Peyer's patch (tissue), 4 donors: ENCODE measurements at places on chromosomes 4 and X. TPM values are rescaled to one million over a fixed set of nuclear protein-coding genes. Genes with fewer than 3 reads are reported as not detected.

Gene FHIP1A
- total RNA-seq, result 11.6 TPM

DNA sequence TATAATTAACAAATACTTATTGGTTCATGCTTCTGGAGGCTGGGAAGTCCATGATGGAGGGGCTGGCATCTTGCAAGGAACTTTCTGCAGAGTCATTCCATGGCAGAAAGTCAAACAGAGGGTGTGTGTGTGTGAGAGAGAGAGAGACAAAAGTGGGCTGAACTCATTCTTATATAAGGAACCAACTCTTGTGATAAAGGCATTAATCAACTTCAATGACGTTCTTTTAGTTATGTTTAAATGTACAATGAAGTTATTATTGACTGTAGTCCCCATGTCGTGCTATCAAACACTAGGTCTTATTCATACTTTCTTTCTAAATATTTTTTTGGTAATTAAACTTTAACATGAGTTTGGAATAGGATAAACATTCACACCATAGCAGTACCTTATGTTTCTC, 1408.8 kb downstream of the STIM2 start:
- H3K27ac ChIP-seq, result no peak overlapping the region
- DNase-seq, result no peak
- H3K27me3 ChIP-seq, result no peaks in the 10 kb centered on the region
- H3K4me1 ChIP-seq, result no peaks in the 10 kb centered on the region
- H3K4me3 ChIP-seq, result no peak overlapping the region

Gene ZCCHC12
- total RNA-seq, result not detected

GRCh38 chrX:53126377-53126776, 32.4 kb downstream of the KANTR start:
- H3K4me3 ChIP-seq, result no peak overlapping the region
- no peaks in the 10 kb centered on the region for H3K4me1 ChIP-seq
- DNase-seq, result no peak
- H3K27ac ChIP-seq, result no peak overlapping the region
- H3K27me3 ChIP-seq, result no peaks in the 10 kb centered on the region

Gene CTAG1A
- total RNA-seq, result not detected

Gene SERPINA7
- not detected for total RNA-seq

Gene PPP2R3B
- total RNA-seq, result 16.4 TPM

- no peaks in the 10 kb centered on the region for H3K4me1 ChIP-seq
- no peaks in the 10 kb centered on the region for H3K27me3 ChIP-seq
- no peak for DNase-seq
- H3K36me3 ChIP-seq, result no peaks in the 10 kb centered on the region
- no peak overlapping the region for H3K4me3 ChIP-seq
These were observed 102.5 kb downstream of the GEMIN8 start for GRCh38 chrX:13927175-13927574.

GRCh38 chr4:186104890-186105646, 564 bp downstream of the FAM149A start:
- no peaks in the 10 kb centered on the region for H3K36me3 ChIP-seq
- H3K27ac ChIP-seq, result peak overlapping the region; percentile 66
- H3K27me3 ChIP-seq, result no peaks in the 10 kb centered on the region
- no peaks in the 10 kb centered on the region for H3K4me1 ChIP-seq
- peak; percentile 58 for DNase-seq

DNA sequence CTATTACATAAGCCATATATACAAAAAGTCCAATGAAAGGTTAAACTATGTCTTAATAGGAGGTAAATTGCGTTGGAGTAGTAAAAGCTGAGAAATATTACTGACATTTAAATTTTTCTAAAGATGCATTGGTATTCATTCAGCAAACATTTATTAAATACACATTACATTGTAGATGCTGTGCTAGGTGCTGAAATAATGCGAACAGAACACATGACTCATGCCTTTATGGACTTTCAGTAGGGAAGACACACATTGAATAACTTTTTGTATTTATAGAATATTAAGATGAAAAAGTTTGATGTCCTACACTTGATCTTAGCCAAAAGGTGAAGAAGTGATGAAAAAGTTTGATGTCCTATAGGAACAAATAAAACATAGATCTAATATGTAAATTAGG, 871.1 kb upstream of the SLIT2 start:
- no peaks in the 10 kb centered on the region for H3K4me1 ChIP-seq
- no peak overlapping the region for H3K4me3 ChIP-seq

GRCh38 chrX:136028383-136028984, 43.2 kb downstream of the SLC9A6 start:
- H3K27me3 ChIP-seq, result no peaks in the 10 kb centered on the region
- H3K4me3 ChIP-seq, result no peak overlapping the region
- no peaks in the 10 kb centered on the region for H3K4me1 ChIP-seq
- H3K36me3 ChIP-seq, result no peaks in the 10 kb centered on the region

DNA sequence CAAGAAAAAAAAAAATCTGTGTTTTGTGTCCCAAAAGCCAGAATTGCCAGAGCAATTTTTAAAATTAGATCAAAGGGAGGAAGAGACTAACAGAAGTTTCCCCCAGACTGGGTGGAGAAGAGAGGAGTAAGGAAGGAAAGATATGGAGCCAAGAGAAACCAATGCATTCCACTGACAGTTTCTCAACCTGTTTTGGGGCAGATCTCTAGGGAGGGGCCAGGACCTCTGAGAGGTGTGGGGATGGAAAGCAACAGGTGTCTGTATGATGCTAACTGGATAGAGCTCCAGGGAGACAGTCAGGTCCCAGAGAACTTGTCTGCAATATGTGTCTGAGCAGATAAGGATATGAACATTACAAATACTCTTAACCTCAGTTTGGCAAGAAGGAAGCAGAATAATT, 22.7 kb upstream of the GAB1 start:
- DNase-seq, result no peak
- H3K27ac ChIP-seq, result no peak overlapping the region
- H3K4me3 ChIP-seq, result no peak overlapping the region
- H3K36me3 ChIP-seq, result no peaks in the 10 kb centered on the region

Gene MID1
- 29.9 TPM for total RNA-seq

Gene GASK1B
- total RNA-seq, result 8.8 TPM

DNA sequence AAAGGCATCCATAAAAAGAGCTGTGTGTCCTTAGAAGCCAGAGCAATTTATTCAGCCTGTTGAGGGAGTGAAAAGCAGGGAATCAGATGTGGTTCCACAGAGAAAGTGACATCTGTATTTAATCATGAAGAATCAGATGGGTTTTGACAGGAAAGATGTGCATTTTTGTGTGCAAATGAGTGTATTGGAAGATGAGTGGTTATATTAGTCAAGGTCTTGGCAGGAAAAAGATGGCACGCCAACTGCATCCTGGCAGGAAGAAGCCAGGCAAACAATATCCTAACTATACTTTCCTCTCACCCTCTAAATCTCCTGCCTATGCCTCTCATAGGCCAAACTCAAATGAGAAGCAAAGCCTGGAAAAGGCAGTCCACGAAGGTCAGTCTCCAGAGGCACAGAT, 59.1 kb downstream of the SCFD2 start:
- H3K4me1 ChIP-seq, result no peaks in the 10 kb centered on the region
- DNase-seq, result no peak
- H3K27me3 ChIP-seq, result no peaks in the 10 kb centered on the region
- H3K27ac ChIP-seq, result no peak overlapping the region

- H3K27me3 ChIP-seq, result no peaks in the 10 kb centered on the region
- H3K27ac ChIP-seq, result no peak overlapping the region
- H3K36me3 ChIP-seq, result no peaks in the 10 kb centered on the region
- no peak for DNase-seq
- H3K4me1 ChIP-seq, result no peaks in the 10 kb centered on the region
- no peak overlapping the region for H3K4me3 ChIP-seq
These were observed 215.5 kb upstream of the CNKSR2 start for GRCh38 chrX:21158678-21159077.

GRCh38 chr4:141467225-141467624, 169.2 kb upstream of the IL15 start:
- no peak overlapping the region for H3K27ac ChIP-seq
- no peaks in the 10 kb centered on the region for H3K36me3 ChIP-seq
- H3K27me3 ChIP-seq, result no peaks in the 10 kb centered on the region
- H3K4me1 ChIP-seq, result no peaks in the 10 kb centered on the region
- no peak for DNase-seq

Gene XPNPEP2
- 5.8 TPM for total RNA-seq

DNA sequence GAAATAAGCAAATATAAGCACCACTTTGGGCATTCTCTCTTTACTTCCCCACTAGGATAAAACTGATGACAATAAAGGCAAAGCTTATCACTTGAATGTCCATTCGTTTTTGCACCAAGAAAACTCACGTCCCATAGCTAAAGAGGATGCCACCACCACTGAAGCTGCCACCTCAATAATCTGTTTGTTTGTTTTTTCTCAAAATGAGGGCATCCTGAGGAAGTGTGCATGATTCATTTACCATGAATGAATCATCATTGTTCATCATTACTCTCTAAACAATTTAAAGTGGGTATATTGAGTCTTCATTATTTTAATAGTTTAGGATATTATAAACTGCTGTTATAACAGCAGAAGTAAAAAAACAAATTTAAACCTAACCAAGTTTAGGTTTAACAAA, 168.2 kb downstream of the DCTD start:
- no peaks in the 10 kb centered on the region for H3K27me3 ChIP-seq
- H3K36me3 ChIP-seq, result no peaks in the 10 kb centered on the region
- no peak for DNase-seq
- H3K27ac ChIP-seq, result no peak overlapping the region

GRCh38 chrX:133586443-133586842, 171.2 kb upstream of the GPC4 start:
- DNase-seq, result no peak
- no peaks in the 10 kb centered on the region for H3K4me1 ChIP-seq
- H3K4me3 ChIP-seq, result no peak overlapping the region
- no peaks in the 10 kb centered on the region for H3K36me3 ChIP-seq

Gene TRPC3
- not detected for total RNA-seq

DNA sequence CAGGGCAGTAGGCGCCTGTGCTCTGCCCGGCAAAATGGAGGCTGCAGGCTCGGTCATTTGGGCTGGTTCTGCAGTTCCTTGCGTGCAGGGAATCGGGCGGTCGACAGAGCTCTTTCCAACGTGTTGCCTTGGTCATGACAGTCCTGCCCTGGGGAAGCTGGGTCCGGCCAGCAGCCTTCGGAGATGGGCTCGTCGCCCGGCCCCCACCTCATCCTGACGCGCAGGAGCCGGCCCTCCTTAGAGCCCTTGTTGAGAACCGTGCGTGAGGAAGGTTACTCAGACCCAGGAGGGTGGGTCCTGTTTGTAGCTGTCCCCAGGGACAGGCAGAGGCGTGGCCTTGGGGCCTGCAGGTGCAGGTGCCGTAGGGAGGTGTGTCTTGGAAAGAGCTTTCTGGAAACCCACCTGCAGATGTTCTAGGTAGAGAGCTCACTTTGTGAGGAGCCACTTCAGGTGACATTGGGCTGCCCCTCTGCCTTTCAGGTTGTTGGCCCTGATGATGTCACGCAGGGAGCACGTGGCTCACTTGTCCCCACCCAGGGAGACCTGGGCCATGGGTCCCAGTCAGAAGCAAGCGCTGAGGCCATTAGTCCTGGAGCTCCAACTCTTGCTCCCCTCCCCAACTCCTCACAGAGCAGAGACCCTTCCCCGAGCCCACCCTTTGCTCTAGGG, 15.2 kb upstream of the HGFAC start:
- no peaks in the 10 kb centered on the region for H3K27me3 ChIP-seq
- no peak overlapping the region for H3K4me3 ChIP-seq
- DNase-seq, result no peak
- no peaks in the 10 kb centered on the region for H3K36me3 ChIP-seq
- H3K27ac ChIP-seq, result no peak overlapping the region

- no peaks in the 10 kb centered on the region for H3K27me3 ChIP-seq
- H3K4me3 ChIP-seq, result no peak overlapping the region
- no peaks in the 10 kb centered on the region for H3K4me1 ChIP-seq
- DNase-seq, result no peak
- H3K27ac ChIP-seq, result no peak overlapping the region
These were observed 90.4 kb downstream of the ABLIM2 start for GRCh38 chr4:8067945-8068896.

GRCh38 chr4:122541996-122542395, 78.9 kb downstream of the IL21 start:
- H3K36me3 ChIP-seq, result no peaks in the 10 kb centered on the region
- H3K4me1 ChIP-seq, result no peaks in the 10 kb centered on the region
- DNase-seq, result no peak
- H3K27me3 ChIP-seq, result no peaks in the 10 kb centered on the region

Gene CHRNA9
- not detected for total RNA-seq

DNA sequence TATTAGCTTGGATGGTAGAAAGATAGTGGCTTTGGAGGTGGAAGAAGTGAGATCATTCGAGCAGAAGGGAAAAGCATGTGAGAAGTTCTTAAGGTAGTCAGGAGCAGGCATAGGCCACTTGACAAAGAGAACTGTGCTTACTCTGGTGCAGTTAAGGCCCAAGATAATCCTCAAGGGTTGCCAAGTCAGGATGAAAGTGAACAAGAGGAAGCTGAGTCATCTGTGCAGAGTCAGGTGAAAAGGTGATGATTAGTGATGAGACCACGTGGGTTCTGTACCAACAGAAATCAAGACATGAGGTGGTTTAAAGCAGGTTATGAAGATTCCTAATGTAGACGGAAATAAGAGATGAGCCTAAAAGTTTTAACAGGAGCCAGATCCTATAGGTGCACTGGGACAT, 369.8 kb downstream of the DTHD1 start:
- DNase-seq, result no peak
- no peaks in the 10 kb centered on the region for H3K36me3 ChIP-seq
- no peaks in the 10 kb centered on the region for H3K4me1 ChIP-seq
- H3K27me3 ChIP-seq, result no peaks in the 10 kb centered on the region
- H3K27ac ChIP-seq, result no peak overlapping the region

DNA sequence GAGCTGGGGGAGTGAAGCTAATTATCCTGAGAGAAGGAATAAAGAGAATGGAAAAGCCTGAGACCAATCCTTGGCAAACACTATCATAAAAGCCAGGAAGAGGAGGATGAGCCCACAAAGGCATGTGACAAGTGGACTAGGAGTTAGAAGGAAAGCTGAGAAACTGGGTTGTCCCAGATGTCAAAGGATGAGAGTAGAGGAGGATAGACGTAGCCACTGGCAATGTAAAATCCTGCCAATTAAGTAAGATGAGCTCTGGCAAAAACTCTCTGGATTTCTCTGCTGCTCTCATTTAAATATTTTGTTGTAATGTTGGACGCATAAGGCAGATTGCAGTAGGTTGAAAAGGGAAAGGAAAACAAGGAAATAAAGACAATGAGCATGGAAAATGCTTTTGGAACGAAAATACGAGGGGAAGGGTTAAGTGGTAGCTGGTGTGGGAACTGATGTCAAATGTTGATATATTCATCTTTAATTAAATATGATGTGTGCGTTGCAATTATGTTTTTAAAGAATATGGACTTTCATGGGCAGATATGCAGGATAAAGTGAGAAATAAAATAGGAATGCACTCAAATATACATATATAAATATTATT, 14.2 kb upstream of the VEGFC start:
- no peak for DNase-seq
- no peaks in the 10 kb centered on the region for H3K36me3 ChIP-seq
- no peaks in the 10 kb centered on the region for H3K27me3 ChIP-seq
- H3K4me3 ChIP-seq, result no peak overlapping the region

Gene AFF2
- not detected for total RNA-seq
